Right hindlimb (tissue), 1 donor: ENCODE measurements at places on chromosomes 11 and 22.

GRCh38 chr11:4916581-4916980 is 2.6 kb downstream of the OR51G2 start:
- no peak for DNase-seq

DNA sequence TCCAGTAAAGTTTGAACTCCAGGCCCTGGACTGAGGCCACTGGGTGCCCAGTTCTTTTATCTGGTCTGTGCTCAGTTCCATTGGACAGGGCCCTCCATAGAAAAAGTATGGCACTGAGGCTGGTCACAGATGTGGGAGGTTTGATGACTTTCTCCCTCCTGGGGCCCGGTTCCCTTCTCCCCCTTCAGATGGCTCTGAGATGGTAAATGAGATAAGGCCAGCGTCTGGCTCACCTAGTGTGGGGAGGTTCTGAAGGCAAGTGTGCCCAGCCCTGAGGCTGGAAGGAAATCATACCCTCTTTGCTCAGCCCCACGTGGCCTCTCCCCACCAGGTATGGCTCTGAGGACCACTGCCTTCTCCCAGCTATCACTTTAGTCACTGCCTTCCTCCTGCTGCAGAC is 1.5 kb upstream of the CLDN5 start:
- DNase-seq: no peak

DNA sequence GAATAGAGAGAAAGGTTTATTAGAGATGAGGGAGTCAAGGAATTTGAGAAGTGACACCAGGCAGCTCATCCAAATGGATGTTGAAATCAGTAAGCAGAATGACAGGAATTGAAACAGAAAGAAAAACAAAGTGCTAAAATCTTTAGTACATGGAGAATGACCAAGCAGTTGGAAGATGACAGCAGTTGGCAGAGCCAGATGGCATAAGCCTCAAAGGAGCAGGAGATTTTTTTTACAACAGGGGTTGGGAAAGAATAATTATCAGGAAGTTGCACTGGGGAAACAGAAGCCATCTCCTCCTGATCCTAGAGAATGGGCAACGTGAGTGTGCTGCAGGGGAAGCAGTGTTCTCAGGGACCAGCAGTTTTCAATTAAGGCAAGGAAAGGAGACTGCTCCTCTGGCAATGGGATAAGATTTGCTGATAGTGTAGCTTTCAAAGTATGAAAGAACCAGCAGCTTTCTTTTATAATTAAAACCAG is 28.9 kb downstream of the RAB39A start:
- no peak for DNase-seq

DNA sequence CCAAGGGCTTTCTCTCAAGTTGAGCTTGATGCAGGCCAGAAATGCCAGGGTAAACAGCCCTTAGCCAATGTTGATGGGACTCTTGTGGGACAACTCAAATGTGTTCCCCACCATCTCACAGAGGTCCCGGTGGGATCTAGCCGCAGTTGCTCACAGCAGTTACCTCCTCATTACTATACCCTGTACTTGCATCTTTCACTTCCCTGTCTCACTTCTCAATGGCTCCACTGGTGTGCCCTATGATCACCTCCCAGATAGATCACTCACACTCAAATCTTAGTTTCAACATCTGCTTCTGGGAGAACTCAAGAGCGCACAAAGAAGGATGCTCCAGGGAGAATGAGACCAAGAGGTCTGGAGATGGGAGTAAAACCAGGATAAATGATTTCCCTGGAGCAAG is 47.0 kb downstream of the RCN1 start:
- no peak for DNase-seq

GRCh38 chr11:75275581-75275980 is 35.0 kb downstream of the TPBGL start:
- peak; percentile 17 for DNase-seq

GRCh38 chr11:27296497-27296896 is 66.5 kb downstream of the CCDC34 start:
- no peak for DNase-seq

DNA sequence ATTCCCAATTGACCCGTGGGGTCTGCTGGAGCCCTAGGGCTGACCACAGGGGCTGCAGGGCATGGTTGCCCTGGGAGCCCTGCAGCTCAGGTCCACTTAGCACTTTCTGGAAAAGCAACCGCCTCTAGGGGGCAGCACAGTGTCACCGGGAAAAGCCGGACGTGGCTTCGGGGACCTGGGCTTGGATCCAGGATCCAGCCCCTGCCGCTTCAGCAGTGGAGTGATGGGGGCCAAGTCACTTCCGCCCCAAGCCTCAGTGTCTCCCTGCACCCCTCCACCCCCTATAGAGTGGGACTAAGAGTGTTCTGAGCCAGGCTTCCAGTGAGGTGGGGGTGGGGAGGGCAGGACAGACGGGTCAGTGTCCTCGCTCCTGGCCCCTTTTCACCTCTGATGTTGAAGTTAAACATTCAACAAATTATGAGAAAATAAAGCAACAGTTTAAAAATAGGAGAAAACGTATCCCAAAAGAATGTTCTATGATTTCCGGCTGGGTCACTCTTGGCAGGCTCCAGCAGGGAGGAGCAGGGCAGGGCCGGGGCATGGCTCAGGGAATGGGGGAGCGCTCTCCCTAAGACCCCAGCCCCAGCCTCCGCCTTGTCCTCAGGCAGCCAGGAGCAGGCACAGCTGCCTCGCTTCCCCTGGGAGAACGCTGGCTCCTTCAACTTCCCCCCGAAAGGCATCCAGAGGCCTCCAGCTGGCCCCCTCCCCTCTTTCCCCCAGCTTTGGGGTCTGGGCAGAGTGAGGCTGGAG is 96.5 kb upstream of the FGF3 start:
- peak; percentile 89 for DNase-seq
